ENCODE measurements at places on chromosomes 3 and 15. TPM values are rescaled to one million over a fixed set of nuclear protein-coding genes. Genes with fewer than 3 reads are reported as not detected.

CPLX3 gene
- polyA plus RNA-seq = not detected

GRCh38 chr15:70342554-70343548, 245.1 kb upstream of the TLE3 start:
- DNase-seq = no peak

- DNase-seq = no peak
Measured at GRCh38 chr3:197202694-197203093, 95.7 kb downstream of the DLG1 start.

DNA sequence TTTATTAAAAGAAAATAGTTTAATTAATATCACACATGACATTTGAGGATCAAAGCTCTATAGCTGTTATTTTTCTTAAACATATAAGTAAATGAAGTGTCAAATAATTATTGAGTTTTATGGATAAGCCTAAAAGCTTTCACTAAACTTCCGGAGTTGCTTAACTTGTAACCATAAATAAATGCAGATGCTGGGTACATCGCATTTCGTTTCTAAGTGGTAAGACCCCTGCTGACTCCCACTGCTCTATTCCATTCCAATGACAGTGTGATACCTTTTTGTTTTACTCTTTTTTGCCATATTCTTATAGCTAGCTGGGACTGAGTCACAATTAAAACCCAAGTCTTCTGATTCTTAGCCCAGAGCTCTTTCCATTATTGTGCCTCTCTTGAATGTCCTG, 411.1 kb downstream of the SOX2 start:
- no peak for DNase-seq

All from muscle of leg (tissue), 16 donors.